Dorsolateral prefrontal cortex (tissue), 122 donors: ENCODE measurements at places on chromosomes 5 and 9.

DNA sequence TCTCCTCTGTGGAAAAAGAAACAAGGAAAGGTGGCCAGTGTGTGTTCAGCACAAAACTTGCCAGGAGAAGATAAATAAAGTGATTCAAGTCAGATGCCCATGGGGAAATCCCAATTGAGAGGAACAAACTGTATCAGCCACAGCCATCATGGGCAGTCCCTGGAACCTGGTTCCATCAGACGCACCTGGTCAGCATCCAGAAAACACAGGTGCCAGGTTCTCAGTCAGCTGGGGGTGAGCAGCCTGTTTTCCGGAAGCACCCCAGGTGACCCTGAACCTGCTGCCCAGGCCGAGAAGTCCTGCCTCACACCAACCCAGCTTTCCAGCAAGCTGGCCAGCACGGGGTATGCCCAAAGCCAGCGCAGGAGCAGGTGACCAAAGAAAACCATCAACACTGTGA is 30.5 kb downstream of the PTCH1 start:
- no peak for DNase-seq

- DNase-seq, result no peak
These were observed 222.9 kb downstream of the DOCK8 start for GRCh38 chr9:437574-438001.

GRCh38 chr5:18305288-18305924 is 671.1 kb downstream of the TAF11L14 start:
- DNase-seq, result peak; percentile 40

GRCh38 chr9:85521371-85522197 is 220.2 kb downstream of the AGTPBP1 start:
- peak; percentile 89 for DNase-seq

DNA sequence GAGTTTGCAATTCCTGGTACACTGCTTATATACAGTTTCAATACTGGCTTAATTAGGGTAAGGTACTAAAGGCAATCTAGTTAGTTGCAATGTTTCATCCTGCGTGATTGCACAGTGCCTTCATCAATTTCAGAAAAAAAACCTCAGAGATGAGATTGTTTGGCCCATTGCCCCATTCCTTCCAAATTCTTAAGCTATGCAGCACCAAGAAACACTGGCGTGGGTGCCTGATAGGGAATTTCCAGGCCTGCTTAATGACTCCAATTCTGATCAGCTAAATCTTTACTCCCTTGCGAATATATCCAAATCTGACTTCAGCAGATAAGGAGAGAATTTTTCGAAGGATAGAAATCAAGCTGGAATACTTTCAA is 35.9 kb upstream of the GAS1 start:
- no peak for DNase-seq

GRCh38 chr5:2738156-2738699 is 13.2 kb downstream of the IRX2 start:
- no peak for DNase-seq

- DNase-seq, result no peak
These were observed 60.8 kb downstream of the MTMR12 start for GRCh38 chr5:32251871-32252458.

DNA sequence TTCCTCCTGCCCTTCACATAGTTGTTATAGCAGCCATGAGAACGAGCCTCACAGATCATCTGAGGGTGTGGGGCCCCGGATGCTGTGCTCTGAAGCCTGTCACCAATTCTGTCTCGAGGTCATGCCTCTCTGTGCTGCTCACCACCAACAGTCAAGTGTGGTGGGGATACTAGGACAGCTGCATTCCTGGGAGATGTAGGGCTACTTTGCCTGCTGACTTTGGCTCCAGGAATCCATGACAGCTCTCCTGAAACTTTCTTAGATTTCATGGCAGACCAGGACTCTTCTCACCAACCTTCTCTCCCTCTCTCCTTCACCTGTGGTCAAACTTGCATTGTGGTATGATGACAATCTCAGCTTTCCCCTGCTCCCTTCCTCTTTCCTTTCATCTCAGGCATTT is 395.9 kb downstream of the PSAT1 start:
- DNase-seq, result no peak

GRCh38 chr9:115115924-115116323 is 2.0 kb downstream of the TNC start:
- no peak for DNase-seq

GRCh38 chr5:107153283-107153682 is 517.5 kb downstream of the EFNA5 start:
- no peak for DNase-seq

DNA sequence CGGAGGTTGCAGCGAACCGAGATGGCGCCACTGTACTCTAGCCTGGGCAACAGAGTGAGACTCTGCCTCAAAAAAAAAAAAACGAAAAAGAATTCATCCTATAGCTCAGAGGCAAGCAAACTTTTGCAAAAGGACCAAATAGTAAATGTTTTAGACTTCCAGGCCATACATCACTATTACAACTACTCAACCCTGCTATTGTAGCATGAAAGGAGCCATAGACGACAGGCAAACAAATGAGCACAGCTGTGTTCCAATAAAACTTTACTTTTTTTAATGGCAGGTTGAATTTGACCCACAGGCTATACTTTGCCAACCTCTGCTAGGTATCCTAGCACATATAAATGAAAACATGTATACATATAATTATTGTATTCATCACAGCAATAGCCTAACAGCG is 58.9 kb upstream of the SLC30A5 start:
- DNase-seq, result no peak

DNA sequence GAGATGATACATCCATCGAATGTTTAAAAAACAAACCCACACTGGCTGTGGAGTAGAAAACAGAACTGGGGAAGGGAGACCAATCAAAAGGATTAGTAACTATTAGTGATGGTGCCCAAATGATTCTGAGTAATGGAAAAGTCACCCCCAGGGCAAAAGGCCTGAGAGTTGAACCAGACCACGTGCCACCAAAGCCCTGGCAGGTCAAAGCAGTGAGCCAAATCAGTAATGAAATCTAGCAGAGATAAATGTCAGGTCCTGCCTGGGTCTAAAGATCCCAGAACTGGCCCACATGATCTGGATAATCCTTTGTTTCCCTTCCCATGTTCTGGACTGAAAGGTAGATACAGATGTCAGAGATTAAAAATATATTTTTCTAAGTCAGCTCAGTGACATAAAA is 9.4 kb downstream of the OTULINL start:
- DNase-seq, result no peak

- no peak for DNase-seq
These were observed 63.7 kb upstream of the CXCL14 start for GRCh38 chr5:135642488-135642870.

GRCh38 chr5:21225223-21226064 is 1237.4 kb upstream of the CDH18 start:
- no peak for DNase-seq

DNA sequence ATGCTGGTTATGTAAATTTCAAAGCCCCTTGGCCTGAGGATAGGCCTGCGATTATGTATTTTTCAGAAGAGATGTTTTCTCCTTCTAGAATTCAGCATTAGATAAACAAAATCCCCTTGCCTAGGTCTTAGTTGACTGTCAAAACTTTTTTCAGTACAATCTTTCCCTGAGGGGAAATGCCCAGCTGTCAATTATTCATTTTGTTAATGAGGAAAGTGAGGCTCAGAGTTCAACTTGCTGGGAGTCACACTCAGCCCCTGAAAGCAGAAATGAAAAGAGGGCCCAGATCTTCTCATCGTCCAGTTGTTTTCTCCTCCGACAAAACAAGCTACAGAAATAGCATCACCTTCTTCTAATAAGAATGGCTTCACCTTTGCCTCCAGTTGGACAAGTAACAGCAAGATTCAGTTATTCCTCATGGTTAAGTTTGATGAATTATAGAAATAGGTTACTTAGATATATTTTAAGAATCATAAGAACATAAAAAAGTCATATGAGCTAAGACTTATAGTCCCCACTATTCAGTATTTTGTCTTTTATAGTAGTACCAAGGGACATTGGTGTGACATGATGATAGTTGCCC is 627.1 kb upstream of the WWC1 start:
- no peak for DNase-seq

- no peak for DNase-seq
These were observed 10.9 kb upstream of the HDHD3 start for GRCh38 chr9:113387560-113388230.

DNA sequence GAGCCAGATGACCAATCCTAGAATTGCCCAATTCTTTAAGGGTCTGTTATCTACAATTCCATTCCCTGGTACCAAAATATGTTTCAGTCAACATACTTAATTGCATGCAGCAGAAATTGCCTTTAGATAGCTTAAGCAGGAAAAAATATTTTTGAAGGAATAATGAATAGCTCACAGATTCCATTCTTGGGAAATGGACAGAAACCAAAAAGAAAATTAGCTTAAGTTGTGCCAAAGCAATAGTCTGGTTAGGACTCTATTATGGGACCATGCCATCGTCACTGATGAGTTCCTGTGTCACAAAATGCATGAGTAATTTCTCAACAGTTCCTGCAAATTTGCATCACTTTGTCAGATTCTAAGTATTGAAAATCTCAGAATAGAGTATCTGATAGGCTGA is 12.3 kb downstream of the ACTBL2 start:
- DNase-seq, result no peak

DNA sequence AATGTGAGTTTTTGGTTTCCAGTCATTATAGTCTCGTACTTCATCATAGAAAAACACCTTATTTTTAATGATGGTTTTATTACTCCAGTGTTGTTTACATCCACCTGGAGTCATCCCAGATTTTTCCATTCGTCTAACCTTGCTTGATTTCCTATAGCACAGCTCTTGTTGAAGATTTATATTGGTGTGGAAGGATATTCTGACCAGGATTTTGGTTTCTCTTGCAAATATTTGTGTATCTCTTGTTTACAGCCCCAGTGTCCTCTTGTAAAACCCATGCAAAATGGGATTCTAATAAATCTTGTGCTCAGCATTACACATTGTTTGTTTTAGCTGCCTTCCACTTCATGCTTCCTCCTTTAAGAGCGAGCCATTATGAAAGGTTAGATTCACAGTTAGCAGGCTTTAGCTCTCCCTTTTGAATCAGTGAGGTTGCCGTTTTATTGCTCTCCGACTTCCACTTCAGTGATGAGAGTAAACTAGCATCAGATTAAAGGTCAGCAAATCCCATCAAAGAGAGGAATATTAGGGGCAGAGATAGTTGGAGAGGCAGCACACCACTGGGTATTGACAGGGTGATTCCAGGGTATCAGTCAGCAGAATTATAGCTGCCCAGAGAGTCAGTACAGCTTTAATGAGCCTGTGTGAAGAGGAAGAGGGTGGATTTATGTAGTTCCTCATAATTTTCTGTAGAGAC is 157.1 kb downstream of the PBX3 start:
- DNase-seq, result no peak

GRCh38 chr5:178093134-178093533 is 20.2 kb upstream of the N4BP3 start:
- no peak for DNase-seq

- DNase-seq, result no peak
These were observed 36.2 kb downstream of the STC2 start for GRCh38 chr5:173291722-173292658.

DNA sequence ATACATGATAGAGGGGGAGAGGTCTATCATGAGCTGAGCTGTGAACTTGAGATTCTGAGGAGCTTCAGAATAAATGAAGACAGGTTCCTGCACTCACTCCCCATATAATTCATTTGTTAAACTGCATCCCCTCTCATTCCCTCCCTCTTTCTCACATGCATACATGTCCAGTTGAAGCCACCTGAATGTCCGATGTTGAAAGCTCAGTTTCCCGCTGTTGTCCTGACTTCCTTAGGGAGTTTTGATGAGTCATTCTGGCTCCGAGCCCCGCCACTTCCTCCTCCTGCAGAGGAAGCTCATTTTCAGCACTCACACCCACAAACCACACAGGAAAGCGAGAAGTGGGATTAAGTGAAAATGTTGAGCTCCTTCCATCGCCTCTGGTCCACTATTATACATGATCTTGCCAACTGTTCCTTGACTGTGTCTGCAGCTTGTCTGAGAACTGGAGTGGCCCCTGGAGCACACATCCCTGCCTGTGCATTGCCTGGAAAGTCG is 121.2 kb downstream of the CEMIP2 start:
- DNase-seq, result peak; percentile 55

- no peak for DNase-seq
These were observed 16.9 kb upstream of the FER start for GRCh38 chr5:108730617-108731340.

DNA sequence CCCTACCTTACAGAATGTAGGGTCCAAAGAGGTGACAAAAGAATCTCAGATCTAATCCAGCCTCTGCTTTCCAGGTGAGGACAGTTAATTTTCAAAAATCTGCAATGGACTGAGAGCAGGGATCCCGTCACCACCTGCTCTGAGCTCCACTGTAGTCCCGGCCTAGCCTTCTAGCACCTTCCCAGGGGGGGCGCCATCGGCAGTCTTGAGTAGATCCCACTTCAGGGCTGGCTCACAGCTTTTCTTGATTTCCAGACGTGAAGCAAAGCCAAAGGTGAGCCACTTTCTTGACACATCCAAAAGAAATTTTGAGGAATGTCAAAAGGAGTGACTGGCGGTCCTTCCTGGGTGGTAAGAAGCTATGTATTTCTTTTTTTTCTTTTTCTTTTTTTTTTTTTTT is 114.1 kb downstream of the SYK start:
- DNase-seq, result no peak

GRCh38 chr9:23850690-23851629 is 24.9 kb upstream of the ELAVL2 start:
- DNase-seq, result no peak

DNA sequence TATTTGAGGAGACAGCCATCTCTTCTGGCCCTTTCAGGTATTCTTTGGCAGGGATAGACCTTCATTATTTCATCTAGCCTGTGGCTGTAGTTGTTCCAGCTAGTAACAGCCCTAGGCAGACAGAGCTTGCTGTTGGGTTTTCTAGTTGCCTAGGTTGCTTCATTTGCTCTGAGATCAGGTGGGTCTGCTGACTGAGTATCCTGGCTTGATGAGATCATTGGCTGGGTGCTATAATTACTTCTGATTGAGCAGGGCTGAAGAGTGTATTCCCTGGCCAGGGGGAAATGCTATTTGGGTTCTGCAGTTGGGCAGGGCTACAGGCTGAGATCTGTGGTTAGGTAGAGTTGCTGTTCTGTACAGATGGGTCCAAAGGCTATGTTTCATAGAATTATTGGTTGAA is 456.1 kb downstream of the PSAT1 start:
- no peak for DNase-seq

DNA sequence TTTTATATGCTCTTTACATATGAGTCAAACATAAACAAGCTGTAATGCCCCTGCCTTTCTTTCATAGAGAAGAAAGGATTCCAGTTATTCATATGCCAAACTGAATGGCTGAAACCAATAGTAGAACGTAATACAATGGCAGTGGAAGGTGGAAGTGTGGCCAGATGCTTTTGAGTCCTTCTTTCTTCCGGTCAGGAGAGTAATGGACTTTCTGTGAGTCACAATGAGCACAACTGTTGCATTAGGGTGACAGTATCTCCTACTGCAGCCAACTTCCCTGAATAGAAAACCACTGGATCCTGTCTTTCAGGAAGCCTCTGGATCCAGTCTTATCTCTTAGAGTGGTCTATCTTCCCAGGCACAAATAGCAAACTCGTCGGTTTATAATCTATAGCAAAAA is 855.2 kb downstream of the MAT2B start:
- DNase-seq, result no peak

- no peak for DNase-seq
These were observed 181.4 kb downstream of the FGF18 start for GRCh38 chr5:171600741-171601265.
